H1 (cell line): ENCODE measurements at places on chromosomes 4 and X. TPM values are rescaled to one million over a fixed set of nuclear protein-coding genes. Genes with fewer than 3 reads are reported as not detected.
A peak's percentile ranks its signal among the peaks of the same experiment; 100 is the strongest.

GRCh38 chr4:175419236-175419718 lies 392.8 kb downstream of the GPM6A start:
- no peak for DNase-seq

DNA sequence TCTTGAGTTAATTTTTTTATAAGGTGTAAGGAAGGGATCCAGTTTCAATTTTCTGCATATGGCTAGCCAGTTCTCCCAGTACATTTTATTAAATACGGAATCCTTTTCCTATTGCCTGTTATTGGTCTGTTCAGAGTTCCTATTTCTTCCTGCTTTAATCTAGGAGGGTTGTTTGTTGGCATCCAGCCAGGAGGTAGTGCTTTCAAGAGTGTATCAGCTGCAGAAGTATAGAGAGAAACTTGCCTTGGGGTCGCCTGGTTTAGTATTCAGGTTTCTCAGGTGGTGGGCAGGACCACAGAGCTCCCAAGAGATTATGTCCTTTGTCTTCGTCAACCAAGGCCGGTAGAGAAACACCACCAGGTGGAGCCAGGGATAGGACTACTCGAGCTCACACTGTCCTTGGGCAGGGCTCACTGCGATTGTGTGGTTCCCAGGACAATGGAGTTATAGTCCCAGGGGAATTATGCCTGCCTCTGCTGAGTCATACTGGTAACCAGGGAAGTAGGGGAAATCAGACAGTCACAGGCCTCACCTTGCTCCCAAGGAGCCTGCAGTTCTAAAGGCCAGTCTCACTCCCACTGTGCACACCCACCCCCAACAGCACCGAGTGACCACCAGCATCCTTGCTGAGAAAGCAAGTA lies 168.1 kb downstream of the VSIG4 start:
- peak; percentile 13 for DNase-seq

- no peak for DNase-seq
Measured at GRCh38 chr4:165464376-165464775, 85.6 kb downstream of the CPE start.

- no peak for DNase-seq
Measured at GRCh38 chrX:69705818-69706217, 89.9 kb downstream of the EDA start.

GRCh38 chrX:38824176-38824575 lies 22.9 kb downstream of the MID1IP1 start:
- DNase-seq, result no peak

IL2 gene
- total RNA-seq, result not detected in 2 replicates

OTC gene
- not detected in 2 replicates for total RNA-seq

MSX1 gene
- not detected in 2 replicates for total RNA-seq

C1QTNF7 gene
- not detected in 2 replicates for total RNA-seq
